ENCODE measurements at places on chromosomes 7 and 10.

DNA sequence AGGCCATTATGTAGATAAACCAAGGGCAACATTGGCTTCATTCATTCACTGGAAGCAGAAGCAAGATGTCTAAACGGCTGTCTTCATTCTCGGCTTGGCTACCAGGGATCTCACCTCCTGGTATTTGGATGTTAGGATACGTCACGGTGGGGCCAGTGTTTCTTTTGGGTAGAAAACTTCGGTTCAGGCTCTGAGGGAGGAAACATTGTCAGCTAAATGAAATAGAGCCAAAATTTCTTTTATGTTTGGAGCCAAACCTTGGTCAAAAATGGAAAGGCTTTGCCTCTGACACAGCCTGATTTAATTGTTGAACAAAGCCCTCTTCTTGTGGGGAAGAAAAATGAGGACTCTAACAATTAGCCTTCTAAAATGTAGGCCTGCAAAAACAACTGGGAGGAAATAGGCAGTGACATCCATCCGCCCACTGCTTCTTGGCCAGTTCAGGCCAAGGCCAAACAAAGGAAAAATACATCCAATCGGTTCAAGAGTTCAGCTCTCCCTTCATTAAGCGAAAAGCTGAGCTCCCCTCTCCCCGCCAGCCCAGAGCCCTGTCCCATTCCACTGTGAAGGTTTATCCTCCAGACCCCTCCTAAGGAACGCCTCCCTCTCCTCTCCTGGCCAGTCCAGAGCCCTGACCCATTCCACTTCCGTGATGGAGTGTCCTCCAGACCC, 44.4 kb downstream of the PFKFB3 start:
- DNase-seq: no peak

DNA sequence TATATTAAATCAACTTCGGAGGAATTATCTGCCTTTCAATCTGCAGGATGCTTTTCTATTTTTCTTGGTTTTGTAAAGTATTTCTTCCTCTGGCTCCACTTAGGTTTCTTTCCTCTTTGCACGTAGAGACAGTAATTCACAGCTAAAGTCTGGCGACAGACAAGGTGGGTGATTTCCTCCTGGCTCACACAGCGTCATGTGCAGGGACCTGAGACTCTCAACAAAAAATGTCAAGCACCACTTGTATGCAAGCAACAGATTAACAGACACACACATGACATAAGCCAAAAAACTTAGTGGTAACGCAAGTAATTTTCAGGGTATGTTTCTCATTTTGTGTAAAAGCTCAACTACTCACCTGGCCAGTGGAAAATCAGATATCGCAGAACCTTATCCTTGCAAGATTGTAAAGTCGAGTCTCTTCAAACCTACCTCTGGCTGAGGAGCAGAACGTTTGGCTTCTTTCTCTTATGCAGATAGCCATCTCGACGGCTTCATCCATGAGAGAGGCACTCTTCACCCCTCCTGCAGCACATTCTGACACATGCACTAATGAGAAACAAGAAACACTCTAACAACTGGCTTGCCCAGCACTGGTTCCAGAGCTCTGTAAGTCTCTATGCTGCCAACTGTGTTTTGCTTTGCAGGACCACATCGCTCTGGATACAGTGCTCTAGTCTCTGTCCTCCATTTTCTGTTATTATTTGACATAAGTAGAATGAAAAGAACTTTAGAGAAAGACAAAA, 188.0 kb downstream of the CDCA7L start:
- DNase-seq: no peak

GRCh38 chr10:7119325-7120015, 291.4 kb downstream of the SFMBT2 start:
- DNase-seq: no peak

DNA sequence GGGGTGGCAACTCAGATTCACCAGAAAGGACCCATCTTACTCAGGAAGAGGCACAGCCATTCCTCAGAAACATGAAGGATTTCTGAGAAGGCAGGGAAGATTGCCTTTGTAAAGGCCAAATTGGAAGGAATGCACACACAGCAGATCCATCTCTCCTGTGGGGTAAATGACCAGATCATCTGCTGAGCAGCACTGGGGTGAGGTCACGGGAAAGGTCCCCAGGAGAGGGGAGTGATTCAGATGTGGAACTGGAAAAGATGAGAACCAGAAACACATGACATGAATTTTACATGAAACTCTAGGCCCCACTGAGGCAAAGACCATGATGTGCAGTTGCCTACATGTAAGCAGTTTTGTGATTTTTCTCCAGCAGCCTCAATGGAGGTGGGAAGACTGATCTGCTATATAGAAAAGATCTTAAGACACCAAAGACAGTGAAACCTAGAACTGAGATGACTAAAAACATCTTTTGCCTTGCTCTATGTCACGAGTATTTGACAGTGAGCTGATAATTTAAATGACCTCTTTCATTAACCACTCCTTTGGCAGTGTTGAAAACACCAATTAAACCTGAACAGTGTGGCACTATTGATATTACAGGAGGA, 91.6 kb downstream of the AMPH start:
- no peak for DNase-seq

DNA sequence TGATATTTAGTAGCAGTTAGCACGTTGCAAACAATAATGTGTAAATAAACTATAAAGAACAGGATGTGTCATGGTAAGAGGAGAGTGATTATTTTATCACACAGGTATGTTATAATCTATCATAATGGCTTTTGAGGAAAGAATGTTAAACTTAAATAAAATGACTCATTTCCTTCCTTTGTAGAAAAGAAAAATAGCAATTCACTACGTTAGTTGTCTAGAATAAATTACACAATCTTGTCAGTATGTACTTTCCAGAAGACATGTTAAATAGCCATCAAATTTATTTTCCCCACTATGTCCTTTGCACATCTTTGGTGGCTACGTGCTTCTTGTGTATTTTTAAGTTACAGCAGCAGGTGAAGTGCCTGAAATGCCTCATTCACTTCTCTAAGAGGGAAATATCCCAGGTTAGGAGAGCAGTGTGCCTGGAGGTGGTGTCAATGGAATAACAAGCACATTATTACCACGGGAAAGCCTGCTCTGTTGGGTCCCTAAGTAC, 133.8 kb downstream of the SEMA3A start:
- DNase-seq: no peak

- DNase-seq: no peak
These were observed 212.6 kb downstream of the WDR11 start for GRCh38 chr10:121063744-121064143.

- no peak for DNase-seq
These were observed 70.5 kb upstream of the COL13A1 start for GRCh38 chr10:69731184-69731583.

GRCh38 chr7:70312336-70312735, 714.1 kb downstream of the AUTS2 start:
- DNase-seq: no peak

- no peak for DNase-seq
These were observed 1.8 kb downstream of the TSC22D4 start for GRCh38 chr7:100476903-100477870.

DNA sequence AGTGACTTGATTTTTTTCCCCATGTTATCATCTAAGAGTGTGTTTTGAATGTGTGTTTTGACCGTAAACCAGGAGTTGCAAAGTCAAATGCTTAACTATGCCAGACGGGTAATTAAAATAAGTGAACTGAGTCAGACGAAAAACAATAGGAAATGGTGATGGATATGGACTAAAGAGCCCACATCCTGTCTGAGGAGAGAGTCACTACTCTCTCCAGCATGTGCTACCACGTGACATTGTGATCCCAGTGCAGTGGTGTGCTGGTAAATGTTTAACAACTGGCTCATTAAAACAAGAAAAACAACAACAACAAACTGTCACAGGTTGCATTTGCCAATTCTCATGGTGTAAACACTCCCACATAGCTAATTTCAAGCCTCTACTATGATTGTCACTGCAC, 164.3 kb downstream of the SUGCT start:
- DNase-seq: no peak

GRCh38 chr10:49332333-49332732, 33.4 kb downstream of the C10orf71 start:
- DNase-seq: no peak

DNA sequence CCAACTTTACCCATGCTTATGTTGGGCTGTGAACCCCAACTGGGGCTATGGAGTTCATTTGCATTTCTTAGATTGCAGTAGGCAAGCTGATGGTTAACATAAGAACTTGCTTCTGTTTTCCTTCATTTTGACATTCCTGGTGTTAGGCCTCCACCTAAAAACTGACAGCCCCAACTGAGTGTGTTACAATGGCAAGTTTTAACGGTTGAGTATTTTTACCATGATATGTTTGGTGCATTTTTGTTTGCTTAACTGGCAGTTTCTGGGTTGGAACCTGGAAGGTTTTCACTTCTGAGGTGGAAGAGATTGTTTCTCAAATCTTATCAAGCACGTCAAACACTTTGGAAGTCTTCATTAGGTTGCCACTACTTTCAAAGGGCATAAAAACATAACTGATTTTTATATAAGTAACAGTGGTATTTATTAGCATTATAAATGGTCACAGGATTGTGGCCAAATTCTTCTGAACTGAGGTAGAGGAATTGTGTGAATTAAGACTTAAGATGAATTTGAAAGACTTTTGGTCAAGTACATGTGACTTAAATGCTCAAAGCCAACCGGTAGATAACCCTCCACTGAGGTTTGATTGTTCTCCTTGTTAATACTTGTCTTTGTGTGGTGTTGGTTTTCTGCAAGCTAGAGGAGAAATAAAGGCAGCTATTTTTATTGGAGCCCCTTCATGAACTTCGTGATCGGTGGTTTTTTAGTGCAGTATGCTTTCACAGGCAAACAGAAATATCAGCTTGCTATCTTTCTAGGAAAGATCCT, 2.8 kb downstream of the BMI1 start:
- no peak for DNase-seq

GRCh38 chr7:153564391-153564790, 487.8 kb upstream of the DPP6 start:
- no peak for DNase-seq

DNA sequence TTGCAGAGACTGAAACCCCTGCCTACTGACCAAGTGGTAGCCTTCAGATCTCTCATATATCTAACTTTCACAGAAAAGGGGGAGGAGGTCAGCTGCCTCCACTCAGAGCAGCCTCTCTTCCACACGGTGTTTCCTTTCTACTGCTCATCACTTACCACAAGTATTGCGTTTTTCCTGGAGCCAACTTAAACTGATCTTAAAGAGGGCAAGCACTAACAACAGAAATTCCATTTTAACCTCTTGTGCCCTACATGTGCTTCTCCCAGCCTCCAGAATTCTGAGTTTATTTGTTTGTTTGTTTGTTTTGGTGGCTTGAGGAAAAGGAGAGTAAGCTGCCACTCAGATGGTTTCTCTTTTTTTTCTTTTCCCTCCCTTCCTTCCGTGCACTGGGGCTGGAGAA, 19.1 kb downstream of the SKIDA1 start:
- no peak for DNase-seq

- no peak for DNase-seq
These were observed 107.5 kb upstream of the ARID5B start for GRCh38 chr10:61793760-61794703.

GRCh38 chr7:14761510-14762296, 140.8 kb downstream of the DGKB start:
- no peak for DNase-seq

- no peak for DNase-seq
These were observed 51.7 kb downstream of the DAGLB start for GRCh38 chr7:6395898-6396595.

DNA sequence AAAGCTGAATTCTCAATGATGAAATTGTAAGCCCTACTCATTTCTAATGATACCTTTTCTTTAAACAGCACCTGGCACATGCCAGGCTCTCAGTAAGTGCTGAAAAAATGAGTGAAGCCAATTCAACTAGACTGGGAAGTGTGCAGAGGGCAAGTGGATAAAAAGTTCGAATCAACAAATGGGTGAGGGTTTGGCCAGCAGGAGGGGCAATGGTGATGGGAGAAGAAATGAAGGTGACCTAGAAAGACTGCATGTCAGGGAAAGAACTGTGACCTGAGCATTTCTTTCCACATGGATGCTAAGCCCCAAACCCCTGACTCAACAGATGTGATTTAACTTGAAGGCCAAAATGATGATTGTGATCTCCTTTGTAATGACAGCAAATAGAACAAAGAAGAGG, 54.6 kb downstream of the DKK1 start:
- DNase-seq: no peak

DNA sequence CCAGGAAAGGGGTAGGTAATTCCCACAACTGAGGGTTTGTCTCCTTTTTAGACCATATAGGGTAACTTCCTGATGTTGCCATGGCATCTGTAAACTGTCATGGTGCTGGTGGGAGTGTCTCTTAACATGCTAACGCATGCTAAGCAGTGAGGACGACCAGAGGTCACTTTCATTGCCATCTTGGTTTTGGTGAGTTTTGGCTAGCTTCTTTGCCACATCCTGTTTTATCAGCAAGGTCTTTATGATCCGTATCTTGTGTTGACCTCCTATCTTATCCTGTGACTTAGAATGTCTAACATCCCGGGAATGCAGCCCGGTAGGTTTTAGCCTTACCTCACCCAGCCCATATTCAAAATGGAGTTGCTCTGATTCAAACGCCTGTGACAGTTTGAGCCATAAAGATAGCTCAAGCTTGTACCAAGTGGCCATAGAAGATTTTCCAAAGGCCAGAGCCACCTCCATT, 176.0 kb upstream of the NAMPT start:
- no peak for DNase-seq

- no peak for DNase-seq
These were observed 44.0 kb downstream of the RUNDC3B start for GRCh38 chr7:87672217-87672616.

DNA sequence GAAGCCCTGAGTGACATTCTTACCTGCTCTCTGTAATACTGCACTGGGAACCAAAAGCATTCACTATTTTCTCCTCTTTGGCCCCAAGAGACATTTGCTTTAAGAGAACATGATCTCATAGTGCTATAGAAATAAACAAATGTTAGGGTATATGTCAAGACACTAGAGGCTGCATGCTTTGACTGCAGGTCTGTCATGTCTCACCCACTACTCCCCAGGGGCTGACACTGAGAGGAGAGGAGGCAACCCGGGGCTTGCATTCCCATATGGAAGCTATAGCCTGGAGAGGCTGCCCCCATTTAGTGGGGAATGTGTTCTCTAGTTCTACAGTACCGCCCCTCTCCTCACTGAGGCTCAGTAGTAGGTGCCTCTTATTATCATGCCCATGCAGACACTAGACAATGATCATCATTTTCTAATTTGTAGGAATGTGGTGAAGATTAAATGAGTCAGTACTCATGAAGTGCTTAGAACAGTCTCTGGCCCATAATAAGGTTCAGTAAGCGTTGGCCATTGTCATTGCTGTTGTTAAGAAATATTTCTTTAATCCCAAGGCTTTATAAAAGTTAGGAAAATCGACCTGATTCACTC, 4.9 kb upstream of the SLF2 start:
- DNase-seq: no peak
